ENCODE measurements at places on chromosomes 12 and 14.

DNA sequence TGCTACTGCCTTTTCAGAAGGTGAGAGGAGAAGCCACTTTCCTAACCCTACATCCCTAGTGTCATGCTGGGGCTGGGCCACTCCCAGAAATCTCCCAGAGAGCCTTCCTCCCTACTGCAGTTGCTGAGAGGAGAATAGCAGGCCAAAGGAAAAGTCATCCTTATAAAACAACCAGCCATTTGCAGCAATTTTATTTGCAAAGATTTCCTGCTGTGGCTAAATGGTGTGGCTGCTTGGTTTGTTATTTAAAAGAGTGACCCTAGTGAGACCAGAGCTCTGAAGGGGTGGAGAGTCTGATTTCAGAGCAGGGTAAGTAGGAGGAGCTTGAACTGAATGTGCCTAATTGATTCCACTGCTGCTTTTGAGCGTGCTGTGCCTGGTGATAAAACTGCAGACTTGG lies 232.0 kb downstream of the GRIN2B start:
- no peak for DNase-seq

DNA sequence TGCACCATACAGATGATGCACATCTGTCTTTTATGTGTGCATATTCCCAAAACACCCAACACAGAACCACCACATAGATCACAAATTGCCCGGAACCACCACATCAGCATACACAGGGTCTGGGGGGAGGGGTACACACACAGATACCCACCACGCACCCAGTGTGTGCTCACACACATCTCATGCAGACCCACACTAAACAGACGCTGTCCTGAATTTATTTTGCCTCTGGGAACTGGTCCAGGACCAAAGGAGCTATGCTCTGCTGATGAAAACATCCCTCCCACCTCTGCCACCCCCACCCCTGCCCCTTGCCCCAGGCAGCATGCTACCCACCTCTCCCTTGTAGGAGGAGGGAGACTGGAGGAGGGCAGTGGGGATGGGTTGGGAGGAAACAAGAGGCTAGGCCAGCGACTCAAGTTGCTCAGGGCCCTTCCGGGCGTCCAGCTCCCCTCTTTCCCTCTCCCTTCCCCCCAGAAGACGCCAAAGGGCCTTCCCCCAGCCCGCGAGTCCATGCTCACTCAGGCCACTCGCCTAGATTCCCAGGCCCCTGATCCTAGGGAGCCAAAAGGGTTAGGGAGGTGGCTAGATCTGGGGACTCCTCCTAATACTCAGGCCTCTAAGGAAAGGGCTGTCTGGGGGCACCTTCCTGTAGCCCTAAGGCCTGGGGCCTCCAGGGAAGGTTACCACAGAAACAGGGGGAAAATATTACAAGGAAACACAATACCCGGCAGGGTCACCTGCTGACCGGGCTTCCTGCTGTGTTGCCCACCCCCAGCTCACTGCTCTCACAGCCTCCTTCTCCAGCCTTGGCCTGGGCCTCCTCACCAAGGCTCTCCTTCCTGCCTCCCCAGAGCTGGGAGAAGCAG lies 3.1 kb downstream of the HDAC7 start:
- no peak for DNase-seq

DNA sequence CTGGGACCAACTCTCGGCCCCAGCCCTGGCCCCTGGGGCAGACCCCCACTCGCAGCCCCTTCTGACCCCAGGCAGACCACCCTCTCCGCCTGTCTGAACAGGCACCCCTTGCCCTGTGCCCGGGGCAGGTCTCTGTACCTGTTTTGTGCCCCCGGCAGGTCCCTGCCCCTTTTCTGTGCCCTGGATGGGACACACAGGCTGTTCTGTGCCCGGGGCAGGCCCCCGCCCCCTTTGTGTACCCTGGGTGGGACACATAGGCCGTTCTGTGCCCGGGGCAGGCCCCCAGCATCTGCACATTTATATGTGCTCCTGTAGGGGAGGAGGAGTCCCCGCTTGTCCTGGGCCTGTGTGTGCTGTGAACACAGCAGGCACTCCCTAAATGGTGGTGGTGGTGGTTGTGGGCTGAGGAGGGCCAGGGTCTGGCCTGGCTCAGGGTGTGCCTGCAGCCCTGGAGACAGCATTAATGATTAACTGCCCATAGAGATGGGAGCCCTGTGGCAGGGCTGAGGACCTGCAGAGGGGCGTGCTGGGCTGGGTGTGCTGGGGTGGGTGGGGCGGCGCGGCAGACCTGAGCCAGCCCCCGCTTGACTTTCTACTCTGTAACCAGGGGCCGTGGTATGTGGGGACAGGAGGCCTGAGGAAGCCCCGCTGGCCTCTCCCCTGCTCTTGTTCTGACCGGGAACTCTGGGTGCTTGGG lies 3.7 kb downstream of the FBRSL1 start:
- DNase-seq, result no peak

DNA sequence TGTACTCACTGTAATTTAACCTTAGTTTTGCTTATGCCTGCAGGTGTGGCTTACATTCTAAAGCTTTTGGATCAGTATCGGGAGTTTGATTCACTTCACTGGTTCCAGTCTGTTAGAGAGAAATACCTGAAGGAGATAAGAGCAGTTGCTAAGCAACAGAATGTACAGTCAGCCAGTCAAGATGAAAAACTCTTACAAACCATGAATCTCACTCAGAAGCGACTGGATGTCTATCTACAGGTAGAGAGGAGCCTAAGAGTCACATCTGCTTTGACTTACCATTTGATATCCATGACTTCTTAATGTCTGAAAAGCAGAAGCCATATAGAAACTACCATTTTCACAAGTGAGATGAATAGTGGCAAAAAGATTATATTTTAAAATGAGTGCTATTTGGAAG lies 56.5 kb downstream of the WASHC4 start:
- DNase-seq, result no peak

GRCh38 chr12:88570103-88570502 lies 10.2 kb downstream of the KITLG start:
- no peak for DNase-seq

- DNase-seq, result no peak
These were observed 4.0 kb downstream of the FGF6 start for GRCh38 chr12:4441355-4442335.

DNA sequence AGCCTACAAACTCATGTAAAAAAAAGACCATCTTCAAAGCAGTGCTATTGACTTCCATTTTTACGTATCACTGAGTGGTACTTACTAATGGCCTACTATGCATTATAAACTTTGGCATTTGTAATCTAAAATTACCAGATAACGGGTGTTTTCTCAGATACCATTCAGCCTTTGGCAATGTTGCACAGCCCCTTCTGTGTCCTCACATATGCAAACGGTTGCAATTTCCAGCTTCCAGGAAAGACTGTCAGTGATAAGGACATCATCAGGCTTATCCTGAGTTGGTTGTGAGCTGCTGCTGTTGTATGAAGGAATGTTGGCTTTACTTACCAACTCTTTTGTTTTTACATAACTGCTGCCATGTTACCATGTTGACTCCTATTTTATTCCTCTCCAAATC lies 1.6 kb upstream of the SLC6A13 start:
- DNase-seq, result no peak

DNA sequence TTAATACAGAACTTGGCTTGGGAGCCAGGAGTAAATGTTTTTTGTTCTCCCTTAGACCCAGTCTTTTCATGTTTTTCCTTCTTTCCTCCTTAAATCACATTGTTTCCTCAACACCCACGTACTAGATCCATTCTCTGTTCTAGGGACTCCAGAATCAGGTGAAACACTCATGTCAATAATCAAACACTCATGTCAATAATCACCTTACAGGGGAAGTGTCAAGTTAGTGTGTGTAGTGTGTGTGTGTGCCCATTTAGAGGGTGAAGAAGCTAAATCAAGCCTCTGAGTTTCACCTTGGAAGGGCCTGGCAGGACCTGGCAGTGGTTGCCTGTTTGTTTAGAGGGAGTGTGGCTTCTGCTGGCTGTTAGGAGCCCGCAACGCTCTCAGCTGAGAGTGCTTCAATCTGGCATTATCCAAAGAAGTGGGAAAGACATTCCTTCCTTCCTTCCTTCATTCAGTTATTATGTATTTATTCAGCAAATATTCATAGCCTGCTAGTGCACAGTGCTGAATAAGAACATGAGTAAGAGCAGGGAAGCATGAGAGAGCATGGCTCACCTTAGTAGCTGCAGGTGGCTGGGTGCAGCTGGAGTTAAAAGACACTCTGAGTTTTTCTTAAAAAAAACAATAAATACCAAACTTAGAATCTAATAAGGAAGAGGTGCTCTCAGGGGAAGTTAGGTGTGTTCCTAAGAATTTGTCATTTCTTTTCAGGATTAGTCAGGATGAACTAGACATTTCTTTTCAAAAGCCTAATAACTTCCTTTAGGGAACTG lies 17.6 kb upstream of the EID3 start:
- no peak for DNase-seq

DNA sequence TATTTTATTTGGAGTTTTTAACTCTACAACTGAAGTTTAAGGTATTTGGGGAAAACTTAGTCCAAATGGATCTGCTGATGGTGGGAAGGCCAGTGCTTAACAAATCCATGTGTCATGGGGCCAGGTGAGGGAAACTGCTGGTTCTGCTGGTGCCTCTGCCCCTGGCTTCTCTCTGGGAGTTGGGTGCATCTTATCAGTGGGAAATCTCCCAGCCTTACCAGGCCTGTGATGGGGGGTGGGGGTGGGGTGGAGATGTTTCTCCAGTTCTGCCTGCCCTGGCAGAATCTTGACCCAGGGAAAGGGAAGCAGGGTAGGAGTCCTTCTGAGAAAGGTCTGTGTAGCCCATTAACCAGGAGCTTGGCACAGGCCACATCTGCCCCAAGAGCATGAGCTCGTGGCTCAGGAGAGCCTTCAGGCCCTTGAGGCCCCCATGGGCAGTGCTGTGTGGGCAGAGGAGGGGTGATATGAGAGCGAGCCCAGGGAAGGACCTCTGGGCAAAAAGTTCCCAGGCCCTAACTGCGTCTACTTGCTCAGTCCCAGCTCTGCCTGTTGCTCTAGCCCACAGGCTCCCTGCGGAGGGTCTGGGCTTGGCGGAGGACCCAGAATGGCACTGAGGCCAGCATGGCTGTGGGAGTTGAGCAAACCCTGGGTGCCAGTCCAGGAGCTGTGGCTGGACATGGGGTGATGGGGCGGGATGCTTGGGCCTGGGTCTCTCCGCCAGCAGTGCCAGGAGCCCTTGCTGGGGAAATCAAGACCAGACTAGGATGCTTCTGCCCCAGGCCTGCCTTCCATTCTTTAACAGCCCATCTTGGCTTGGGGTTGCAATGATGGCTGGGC lies 18.2 kb downstream of the VASH1 start:
- DNase-seq, result no peak
